ENCODE measurements at places on chromosomes 6 and 20.
A peak's percentile ranks its signal among the peaks of the same experiment; 100 is the strongest.

DNA sequence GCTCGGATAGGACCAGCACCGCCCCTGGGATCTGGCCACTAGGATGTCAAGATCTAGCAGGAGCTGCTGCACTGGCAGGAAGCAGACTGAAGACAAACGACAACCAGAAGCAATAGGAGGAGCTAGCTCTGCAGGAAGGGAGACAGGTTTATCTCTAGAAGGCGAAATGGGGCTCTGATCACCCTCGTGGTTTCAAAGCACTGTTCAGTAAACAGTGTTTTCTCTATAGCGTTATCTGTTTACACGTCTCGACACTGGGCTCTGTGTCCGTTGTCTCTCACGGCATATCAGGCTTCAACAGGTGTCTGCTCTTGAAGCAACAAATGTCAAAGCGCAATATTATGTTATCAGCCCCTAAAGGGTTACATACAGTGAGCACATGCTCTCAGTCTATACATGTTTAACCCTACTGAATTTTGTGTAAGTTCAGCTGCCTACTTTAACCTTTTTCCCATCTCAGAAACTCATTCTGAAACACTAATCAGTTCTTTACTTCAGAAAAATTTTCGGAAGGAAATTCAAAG, 23.8 kb downstream of the TMEM14B start:
- no peak for DNase-seq

DNA sequence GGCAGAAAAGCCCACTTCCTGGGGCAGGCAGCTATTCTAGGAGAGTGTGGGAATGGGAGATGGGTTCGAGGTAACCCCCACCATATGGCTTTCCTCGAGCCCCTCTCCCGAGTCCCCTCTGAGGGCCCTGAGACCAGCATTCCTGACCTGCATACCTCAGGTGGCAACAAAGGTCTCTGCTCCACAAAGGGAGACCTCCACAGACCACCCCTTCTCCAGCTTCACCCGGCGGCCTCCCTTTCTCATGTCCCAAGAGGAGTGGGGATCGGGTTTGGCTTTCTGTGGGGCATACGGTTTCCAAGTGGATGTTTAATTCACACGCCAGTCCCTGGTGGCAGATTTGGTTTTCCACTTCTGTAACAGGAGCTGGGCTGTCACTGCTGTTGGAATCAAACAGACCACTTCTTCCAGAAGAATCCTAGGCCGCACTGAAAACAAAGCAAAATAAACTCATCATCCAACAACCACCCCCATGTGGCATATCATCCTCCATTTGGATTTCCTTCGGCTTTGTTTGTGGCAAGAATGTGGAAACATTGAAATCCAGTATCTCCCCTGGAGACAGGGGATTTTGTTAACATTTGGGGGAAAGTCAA, 83.2 kb downstream of the DLL1 start:
- DNase-seq, result no peak

DNA sequence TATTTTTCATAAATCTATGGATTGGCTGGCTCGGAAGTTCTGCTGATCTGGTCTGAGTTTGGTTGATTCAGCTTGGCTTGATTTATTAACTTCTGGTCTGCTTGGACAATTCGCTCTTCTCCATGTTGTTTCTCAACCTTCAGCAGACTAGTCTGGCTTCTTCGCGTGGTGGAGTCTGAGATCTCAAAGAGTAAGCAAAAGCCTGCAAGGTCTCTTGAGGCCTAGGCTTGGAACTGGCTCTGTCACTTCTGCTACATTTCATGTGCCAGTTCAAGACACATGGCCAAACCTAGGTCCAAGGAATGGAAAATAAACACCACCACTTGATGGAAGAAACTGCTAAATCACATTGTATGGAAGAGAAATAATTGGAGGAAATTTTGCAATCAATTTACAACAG, 115.1 kb upstream of the JAG1 start:
- no peak for DNase-seq

- DNase-seq, result no peak
Measured at GRCh38 chr6:10163203-10163962, 251.5 kb downstream of the TFAP2A start.

DNA sequence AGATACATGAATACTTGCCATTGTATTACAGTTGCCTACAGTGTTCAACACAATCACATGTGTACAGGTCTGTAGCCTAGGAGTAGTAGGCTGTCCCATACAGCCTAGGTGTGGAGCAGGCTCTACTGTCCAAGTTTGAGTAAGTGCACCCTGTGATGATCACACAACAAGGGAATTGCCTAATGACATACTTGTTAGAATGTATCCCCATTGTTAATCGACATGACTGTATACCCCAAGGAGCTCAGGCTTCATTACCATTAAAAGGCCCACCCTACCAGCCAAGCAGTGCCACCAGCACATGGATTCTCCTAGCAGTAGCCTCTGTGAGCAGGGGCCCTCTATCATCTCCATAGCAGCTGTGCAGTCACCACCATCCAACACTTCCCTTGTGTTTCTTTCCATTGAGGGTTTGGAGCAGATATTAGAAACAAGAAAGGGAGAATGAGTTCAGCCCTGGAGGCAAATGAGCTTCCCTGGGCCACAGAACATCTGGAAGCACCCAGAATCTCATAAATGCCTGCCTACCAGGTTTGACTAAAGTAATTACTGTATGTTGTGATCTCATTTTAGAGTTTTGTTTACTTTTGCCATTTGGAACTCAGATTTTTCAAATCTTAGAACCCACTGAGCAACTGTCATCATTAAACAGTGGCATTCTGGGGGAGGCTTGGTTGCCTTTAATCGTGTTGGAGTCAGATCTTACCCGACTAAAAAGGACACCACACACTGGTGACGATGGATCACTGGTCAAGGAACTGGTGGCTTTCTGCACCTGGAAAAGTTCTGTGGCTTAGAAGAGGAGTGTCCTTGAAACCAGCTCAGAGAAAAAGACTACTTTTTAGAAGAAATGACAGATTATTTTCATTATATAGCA, 104.9 kb downstream of the TULP4 start:
- DNase-seq, result no peak

DNA sequence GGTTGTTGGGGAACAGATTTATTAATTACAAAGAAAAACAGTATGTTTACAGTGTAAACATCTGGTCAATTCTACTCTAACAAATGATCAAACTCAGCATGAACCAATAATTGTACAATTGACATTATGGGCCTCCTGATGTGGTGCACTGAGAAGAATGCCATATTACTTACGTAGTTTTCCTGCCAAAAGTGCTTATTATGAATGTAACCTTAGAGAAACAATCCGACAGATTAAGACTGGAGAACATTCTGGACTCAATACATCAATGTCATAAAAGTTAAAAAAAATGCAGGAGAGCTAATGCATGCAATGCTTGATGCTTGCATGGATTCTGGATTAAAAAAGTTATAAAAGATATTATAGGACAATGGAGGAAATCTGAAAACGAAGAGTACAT, 69.0 kb downstream of the LYRM4 start:
- no peak for DNase-seq

- no peak for DNase-seq
Measured at GRCh38 chr6:141050471-141050870, 1082.3 kb upstream of the GJE1 start.

DNA sequence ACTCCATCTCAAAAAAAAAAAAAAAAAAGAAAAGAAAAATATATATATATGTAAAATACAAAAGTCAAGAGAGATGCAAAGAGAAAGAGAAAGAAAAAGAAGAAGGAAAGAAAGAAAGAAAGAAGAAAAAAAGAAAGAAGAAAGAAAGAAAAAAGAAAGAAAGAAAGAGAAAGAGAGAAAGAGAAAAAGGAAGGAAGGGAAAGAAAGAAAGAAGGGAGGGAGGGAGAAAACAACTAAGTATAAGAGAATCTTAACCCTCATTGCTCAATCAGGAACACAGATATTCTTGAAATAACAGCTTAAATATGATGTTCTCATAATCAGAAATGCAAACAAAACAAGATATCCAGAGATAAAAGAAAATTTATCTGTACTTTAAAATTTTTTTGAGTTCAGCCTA, 54.4 kb upstream of the MARCKS start:
- DNase-seq, result no peak

DNA sequence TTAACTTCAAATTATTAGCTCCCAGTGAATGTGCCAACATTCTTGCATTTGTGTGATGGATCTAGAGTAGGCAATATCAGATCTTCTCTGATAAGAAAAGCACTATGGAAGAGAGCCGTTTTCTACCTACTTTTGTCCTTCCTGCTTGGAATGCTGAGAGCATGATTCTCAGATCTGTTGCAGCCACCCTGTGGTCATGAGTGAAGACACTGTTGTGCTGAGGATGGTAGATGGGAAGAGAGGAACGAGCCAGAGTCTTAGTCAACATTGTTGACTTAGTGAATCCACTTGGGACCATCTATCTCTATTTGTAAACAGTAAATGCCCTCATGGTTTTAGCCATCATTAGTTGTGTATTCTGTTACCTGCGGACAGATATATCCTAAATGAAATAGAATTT, 202.6 kb downstream of the CD109 start:
- DNase-seq, result no peak

GRCh38 chr20:47600967-47601547, 99.4 kb downstream of the NCOA3 start:
- DNase-seq, result no peak

DNA sequence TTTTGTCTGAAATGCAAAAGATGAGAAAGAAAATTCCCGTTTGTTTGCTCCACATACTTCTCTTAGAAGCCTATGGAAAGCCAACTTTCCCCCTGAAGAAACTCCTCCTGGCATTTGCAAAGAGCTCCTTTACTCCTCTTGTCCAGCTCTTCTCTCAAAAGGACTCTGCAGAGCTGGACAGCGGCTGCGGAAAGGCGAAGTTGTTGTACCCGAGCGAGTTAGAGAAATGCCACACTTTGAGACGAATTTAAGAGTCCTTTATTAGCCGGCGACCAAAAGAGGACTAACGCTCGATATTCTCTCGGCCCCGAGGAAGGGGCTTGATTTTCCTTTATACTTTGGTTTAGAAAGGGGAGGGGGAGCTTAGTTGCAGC, 157.8 kb downstream of the TRIM27 start:
- no peak for DNase-seq

DNA sequence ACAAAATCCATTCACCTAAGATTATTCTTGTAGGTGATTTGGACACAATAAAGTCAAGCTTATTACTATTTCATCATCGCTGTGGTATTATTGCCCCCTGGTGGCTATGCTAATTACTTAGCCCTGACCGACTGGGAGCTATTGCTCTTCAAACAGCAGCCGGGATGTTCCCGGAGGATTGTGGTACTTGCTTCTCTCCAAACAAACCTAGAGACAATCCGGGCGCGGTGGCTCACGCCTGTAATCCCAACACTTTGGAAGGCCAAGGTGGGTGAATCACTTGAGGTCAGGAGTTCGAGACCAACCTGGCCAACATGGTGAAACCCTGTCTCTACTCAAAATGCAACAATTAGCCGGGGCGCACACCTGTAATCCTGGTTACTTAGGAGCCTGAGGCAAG, 15.4 kb upstream of the STMND1 start:
- DNase-seq, result peak; percentile 38

DNA sequence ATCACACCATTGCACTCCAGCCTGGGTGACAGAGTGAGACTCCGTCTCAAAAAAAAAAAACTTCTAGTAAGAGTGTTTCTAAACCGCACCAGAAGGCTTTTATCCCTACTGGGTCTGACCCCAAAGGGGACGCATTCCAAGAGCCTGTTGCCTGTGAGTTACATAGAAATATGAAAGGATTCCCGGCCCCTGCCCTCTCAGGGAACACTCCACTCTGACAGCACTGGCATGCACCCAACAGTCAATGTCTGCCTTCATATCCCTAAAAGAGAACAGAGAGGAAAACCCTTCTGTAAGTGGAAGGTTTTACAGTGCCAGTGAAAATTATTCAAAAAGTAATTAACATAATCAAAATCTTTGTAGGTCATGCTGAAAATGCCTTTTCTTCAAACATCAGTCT, 117.1 kb upstream of the PTPRT start:
- no peak for DNase-seq

DNA sequence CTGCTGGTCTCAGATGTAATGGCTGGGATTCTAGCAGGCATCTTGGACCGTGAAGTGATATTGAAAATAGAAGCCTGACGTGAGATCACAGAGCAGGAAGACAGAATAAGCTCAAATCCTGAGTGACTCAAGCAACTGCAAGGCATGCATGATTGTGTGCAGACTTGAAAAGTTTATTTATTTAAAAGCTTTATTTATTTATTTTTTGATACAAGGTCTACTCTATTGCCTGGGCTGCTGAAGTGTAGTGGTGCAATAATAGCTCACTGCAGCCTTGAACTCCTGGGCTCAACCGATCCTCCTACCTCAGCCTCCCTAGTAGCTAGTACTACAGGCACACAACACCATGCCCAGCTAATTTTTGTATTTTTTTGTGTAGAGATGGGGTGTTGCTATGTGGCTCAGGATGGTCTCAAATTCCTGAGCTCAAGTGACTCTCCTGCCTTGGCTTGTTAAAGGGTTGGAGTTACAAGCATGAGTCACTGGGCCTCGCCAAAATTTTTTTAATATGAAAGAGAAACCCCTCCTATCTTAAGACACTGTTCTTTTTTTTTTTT, 40.1 kb upstream of the RNF144B start:
- no peak for DNase-seq
